ENCODE measurements at places on chromosomes 2 and 18.

- no peak for DNase-seq
These were observed 132.0 kb downstream of the NDUFA10 start for GRCh38 chr2:239893236-239893515.

- no peak for DNase-seq
These were observed 15.5 kb downstream of the HEATR5B start for GRCh38 chr2:37068686-37069085.

DNA sequence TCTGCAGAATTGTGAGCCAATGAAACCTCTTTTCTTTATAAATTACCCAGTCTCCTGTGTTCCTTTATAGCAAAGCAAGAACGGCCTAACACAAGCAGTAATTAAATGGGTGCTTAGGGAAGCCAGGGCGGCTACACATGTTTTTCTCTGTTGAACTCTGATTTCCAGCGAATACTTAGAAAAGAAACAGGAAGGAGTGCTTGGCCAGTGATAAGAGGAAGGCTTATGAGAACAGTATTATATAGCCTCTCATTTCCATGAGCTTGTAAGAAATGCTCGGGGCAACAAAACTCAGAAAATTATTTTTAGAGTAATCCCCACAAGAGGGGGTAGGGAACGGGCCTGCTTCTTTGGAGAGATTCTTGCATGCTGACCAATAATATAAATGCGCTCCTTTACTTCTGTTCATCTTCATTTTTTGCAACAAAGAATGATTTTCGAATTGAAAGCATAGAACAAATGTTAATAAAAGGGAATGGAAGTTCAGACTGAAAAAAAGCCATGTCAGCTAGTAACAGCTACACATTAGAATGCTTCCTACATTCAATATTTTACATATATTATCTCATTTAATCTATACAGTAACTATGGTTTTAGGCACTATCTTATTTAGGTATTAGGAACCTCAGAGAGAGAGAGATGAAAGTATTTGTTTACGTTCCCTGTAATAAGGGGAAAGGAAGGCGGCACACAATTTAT, 49.7 kb upstream of the CCDC85A start:
- DNase-seq: no peak

GRCh38 chr18:38257661-38258060, 692.1 kb upstream of the CELF4 start:
- no peak for DNase-seq

DNA sequence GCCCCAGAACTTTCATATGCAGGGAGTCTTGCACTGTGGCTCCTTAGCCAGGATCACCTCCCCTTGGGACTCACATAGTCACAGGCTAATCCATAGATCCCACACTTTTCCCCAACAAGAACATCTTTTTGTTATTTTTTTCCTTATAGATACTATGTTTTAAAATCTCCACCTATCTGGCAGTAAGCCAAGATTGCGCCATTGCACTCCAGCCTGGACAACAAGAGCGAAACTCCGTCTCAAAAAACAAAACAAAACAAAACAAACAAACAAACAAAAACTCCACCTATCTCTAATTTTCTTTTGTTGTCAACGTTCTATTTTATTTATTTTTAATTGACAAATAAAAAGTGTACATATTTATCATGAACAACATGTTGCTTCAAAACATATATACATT, 141.7 kb downstream of the PDE11A start:
- DNase-seq: no peak

- DNase-seq: no peak
These were observed 5.8 kb upstream of the GPD2 start for GRCh38 chr2:156430236-156430979.

- DNase-seq: no peak
These were observed 253.9 kb upstream of the VWC2L start for GRCh38 chr2:214156971-214157370.

- no peak for DNase-seq
These were observed 576.5 kb downstream of the NRXN1 start for GRCh38 chr2:50455351-50455939.

- DNase-seq: no peak
These were observed 55.9 kb downstream of the ZAP70 start for GRCh38 chr2:97769308-97769707.

DNA sequence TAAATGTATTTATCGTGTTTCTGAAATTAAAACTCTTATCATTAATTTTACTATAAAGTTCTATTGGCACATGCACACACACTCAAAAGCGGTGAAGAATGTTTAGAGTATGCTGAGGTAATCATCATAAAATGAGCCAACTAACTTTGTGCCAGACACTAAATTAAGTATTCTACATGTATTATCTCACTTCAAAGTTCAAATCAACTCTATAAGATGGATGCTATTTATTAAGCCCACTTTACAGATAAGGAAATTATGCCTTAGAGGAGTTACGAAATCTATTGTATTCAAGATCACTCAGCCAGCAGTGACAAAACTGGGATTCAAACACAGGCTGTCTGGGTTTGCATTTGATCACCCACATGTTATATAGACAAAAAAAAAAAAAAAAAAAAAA, 24.9 kb downstream of the OLA1 start:
- no peak for DNase-seq

- DNase-seq: no peak
These were observed 1.5 kb downstream of the CRYGC start for GRCh38 chr2:208128136-208128535.

DNA sequence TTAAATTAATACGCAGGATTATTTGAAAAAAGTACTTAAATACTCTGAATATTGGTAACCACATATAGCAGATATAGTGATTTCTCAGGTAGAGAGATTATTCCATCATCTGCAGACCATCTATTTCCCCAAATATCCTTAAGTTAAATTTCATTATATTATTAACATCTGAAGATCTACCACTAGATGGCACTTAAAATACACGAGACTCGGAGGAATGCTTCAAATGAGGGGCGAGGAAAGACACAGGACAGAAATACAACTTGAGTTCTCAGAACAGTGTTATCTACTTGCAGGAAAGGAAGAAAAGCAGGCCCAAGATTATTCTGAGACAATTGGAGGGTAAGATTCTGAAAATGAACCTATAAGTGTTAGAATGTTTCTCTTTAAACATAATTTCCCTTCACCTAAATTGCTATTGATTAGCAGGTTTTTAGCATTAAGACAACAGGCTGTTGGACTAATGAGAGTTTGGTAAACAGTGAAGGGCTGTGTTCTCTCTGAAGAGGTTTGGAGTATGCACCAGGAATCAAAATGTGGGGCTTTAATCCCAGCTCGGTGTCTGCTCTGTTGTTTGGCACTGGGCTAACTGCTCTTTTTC, 76.9 kb upstream of the GCFC2 start:
- no peak for DNase-seq

DNA sequence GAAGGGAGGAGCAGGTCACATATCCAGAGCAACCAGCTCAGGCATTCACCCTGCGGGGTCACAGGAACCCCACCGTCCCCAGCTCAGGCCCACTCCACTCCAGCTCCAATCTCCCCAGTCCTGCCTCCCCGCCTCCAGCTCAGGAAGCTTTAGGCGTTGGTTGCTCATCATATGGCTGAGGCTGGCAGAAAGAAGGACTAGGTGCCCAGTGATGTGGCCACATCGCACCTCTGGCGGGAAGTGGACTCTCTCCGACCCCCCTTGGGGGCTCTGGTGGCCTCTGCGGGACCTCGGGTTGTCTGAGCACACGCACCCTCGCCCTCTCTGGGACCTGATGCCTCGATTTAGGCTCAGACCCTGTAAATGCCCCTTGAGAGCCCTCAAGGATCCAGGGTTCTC, 187.7 kb downstream of the ZFP36L2 start:
- DNase-seq: no peak

- no peak for DNase-seq
These were observed 10.2 kb downstream of the ZNF516 start for GRCh38 chr18:76484749-76485387.

GRCh38 chr18:32469190-32469651, 1.5 kb downstream of the GAREM1 start:
- DNase-seq: no peak

- DNase-seq: no peak
These were observed 57.7 kb downstream of the SLC25A12 start for GRCh38 chr2:171836146-171836910.
